Endothelial cell of umbilical vein (primary cell): ENCODE measurements at places on chromosomes 12 and 14. TPM values are rescaled to one million over a fixed set of nuclear protein-coding genes. Genes with fewer than 3 reads are reported as not detected.
A peak's percentile ranks its signal among the peaks of the same experiment; 100 is the strongest.

- H3K27me3 ChIP-seq = no peaks in the 10 kb centered on the region
- DNase-seq = peak; percentile 7
- H3K4me1 ChIP-seq = no peaks in the 10 kb centered on the region
- H3K36me3 ChIP-seq = no peaks in the 10 kb centered on the region
- H3K27ac ChIP-seq = no peak overlapping the region
Observed at GRCh38 chr12:130031571-130032189, 127.9 kb upstream of the TMEM132D start.

- no peak overlapping the region for H3K4me3 ChIP-seq
- H3K36me3 ChIP-seq = no peaks in the 10 kb centered on the region
- no peak overlapping the region for H3K27ac ChIP-seq
- peaks cover 26% of the 10 kb centered on the region for H3K4me1 ChIP-seq
- peak; percentile 43 for DNase-seq
Observed at GRCh38 chr12:93176165-93176564, 201.6 kb upstream of the NUDT4 start.

HPD gene
- not detected in 2 replicates for total RNA-seq

MYF5 gene
- not detected in 2 replicates for total RNA-seq
